Stimulated activated CD4-positive, alpha-beta T cell treated with anti-CD3 and anti-CD28 coated beads, TNF-alpha, amount 100 ng/mL, for 1 hour (primary cell): ENCODE measurements at places on chromosomes 2 and 18.

GRCh38 chr18:61553045-61553659 is 219.9 kb downstream of the CDH20 start:
- no peak for DNase-seq

DNA sequence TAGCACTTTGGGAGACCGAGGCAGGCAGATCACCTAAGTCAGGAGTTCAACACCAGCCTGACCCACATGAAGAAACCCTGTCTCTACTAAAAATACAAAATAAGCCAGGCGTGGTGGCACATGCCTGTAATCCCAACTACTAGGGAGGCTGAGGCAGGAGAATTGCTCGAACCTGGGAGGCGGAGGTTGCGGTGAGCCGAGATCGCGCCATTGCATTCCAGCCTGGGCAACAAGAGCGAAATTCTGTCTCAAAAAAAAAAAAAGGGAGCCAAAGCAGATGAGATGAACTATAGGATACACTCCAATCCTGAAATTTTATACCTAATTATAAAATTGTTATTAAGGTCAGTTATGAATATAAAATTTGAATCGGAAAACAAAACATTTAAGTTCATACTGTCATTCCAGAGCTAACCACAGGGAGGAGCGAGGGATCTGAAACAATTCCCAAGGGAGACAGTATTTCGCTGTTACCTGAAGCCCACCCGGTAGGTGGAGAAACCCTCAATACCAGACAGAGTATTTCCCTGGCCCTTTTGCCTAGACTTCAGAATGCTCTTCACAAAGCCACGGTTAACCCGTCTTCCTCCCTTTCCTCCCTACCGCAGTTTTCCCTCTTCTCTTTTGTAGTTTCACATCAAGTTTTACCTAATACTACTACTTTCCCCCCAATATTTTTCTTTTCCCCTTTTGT is 1.4 kb downstream of the PPM1G start:
- no peak for DNase-seq

GRCh38 chr2:158997037-158997790 is 28.8 kb downstream of the TANC1 start:
- DNase-seq = no peak

DNA sequence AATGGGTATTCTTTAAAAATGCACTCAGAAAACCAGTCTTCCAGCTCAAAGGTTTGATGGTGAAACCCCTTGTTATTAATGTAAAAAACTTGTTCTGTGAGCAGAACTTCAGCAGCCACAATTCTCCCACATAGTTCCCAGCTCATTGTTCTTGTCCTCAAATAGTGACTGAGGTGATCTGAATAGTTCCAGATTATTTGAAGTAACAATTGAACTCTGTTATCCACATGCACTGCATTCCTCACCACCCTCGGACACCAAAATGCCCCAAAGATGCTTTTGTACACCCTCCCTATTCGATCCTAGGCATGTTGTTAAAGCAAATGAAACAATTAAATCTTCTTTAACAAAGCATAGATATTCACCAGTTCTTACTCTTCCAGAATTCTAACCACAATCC is 2186.8 kb upstream of the CELF4 start:
- no peak for DNase-seq

- no peak for DNase-seq
Measured at GRCh38 chr2:64168756-64169155, 24.5 kb upstream of the PELI1 start.

DNA sequence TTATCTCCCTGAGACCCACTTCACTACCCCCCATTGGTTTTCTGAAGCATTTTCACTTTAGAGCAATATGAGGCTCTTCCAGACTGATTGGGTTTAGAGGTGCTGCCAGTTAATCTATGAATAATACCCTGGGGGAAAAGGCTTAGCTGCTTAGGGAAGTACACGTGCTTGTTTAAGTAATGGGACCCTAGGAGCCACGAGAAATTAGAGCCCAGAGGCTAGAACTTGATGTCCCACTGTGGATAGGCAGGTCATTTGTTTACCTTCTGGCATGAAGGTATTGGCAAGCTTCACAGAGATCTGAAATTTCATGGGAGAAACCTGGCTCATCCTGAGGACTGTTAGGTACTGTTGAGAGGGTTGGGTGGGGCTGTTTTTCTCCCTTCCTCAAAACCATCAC is 59.7 kb downstream of the CLIP4 start:
- no peak for DNase-seq

GRCh38 chr2:72828840-72829507 is 3.1 kb upstream of the EXOC6B start:
- no peak for DNase-seq

GRCh38 chr2:86313341-86313740 is 24.1 kb downstream of the REEP1 start:
- no peak for DNase-seq

DNA sequence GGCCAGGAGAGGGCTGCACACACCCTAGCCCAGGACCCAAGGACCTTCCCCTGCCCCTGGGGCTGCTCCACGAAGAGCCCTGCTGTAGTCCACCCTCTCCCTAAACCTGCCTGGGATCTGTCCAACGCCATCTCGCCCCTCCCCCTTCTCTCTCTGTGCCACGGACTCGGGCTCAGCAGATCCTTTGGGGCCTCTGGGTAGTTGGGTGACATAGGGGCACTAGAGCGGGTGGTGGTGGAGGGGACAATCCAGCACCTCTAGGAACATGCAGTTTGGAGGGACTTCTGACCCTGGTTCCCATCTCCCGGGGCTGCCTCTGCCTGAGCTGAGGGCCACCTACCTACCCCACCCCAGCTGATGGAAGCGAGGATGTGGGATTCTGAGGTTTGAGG is 7.3 kb upstream of the CRYBA2 start:
- DNase-seq = no peak

DNA sequence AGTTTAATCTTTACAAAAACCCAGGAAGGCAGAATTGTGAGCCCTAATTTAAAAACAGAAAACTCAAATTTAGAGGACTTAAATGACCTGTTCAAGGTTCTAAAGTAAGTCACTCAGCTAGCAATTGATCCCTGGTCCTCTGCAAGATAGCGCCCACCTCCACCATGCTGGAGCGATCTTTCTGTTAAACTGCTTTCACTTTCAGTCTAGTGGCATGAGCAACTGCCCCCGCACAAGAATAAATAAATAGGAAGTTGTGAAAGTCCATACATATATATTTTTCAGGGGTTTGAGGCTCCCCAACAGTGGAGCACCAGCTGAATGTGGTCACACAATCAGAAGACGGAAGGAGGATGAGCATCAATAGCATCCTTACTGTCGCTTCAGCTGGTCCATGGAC is 217.9 kb downstream of the NAPG start:
- no peak for DNase-seq

- DNase-seq = no peak
Measured at GRCh38 chr2:12032975-12033374, 286.5 kb downstream of the LPIN1 start.

GRCh38 chr2:219987830-219988229 is 360.4 kb downstream of the SLC4A3 start:
- DNase-seq = no peak

DNA sequence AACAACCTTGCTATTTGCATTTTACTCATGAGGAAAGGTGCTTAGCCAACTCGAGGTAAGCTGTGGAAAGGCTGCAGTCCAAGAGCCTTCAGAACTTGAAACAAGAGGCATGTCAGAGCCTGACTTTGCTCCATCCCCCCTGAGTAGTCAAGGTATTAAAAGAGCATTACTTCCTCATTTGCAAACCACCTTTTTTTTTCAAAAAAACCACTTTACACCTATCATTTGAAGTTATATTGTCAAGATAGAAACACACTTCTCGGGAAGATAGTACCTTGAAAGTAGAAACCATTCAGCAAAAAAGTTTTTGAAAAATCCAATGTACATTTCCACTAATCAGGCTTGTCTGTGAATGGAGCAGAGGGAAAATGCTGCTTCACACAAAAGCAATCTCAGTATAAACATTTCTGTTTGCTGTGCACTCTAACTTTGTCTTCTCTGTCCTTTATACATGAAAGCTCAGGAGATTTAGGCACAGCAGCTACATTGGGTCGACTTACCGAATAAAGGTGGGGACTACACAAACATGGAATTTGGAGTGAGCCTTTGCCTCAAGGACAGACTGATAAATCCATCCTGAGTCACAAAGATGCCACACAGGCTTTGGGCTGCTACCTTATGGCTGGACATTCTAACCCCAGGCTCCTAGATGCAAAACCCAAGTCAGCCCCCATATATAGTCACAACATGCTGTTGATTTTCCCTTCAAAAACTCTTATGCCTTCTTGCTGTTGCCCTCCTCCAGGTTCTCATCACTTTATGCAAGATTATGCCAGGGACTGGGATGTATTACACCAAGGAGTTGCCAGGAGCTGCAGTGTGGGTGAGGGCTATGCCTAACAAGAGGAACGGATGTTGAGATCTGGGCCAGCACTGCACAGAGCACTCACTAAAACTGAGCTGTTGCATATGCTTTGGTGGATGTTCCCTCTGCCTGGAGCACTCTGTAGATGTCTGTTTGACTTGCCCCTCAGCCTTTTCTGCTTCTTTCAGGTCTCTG is 41.4 kb upstream of the EML4 start:
- no peak for DNase-seq

DNA sequence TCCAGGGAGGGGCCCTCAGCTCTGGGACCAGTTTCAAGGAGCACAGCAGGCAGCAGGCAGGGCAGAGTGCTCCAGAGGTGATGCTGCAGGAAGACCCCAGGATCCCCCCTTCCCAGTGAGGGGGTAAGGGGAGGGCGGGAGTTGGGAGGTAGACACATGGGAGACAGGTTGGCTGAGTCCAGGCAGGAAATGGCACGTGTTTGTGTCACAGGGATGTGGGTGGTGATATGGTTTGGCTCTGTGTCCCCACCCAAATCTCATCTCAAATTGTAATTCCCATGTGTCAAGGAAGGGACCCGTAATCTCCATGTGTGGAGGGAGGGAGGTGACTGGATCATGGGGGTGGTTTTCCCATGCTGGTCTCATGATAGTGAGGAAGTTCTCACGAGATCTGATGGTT is 25.2 kb upstream of the OTOS start:
- DNase-seq = no peak

- DNase-seq = no peak
Measured at GRCh38 chr2:223735035-223735640, 102.2 kb downstream of the AP1S3 start.

- DNase-seq = no peak
Measured at GRCh38 chr2:171185941-171186340, 25.2 kb upstream of the TLK1 start.

DNA sequence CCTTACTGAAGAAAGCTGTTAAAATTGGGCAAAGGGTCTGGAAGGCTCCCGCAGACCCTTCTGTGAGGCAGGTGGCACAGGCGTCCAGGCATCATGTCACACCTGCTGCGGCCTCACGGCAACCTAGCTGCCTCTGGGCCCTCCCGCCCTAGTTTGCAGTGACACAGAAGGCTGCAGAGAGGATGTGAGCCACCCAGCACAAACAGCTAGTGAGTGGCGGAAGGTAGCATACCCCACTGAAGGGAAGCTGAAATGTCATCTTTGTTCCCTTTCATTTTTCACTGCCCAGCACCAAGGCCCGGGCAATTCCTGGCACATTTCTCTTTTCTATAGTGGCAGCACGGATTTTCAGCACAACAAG is 53.8 kb downstream of the TRAPPC12 start:
- DNase-seq = no peak

- DNase-seq = no peak
Measured at GRCh38 chr2:29245742-29246382, 130.6 kb downstream of the CLIP4 start.

DNA sequence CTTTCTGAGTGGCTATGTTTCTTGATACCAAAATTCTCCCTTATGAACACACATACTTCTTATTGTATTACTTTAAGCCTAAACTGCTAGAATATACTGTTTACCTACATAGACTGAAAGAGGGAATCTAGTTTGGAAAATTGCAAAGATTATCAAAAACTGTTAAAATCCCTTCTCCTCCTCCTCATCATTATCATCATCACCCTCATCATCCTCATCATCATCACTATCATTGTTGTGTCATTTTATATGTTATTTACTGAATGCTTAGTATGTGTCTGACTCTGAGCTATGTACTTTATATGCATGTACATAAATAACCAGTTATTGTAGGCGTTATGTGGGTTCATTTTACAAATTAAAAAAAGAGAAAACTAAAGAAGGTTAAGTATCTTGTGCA is 19.6 kb upstream of the LRP1B start:
- DNase-seq = no peak

GRCh38 chr2:144143294-144144151 is 376.4 kb downstream of the ZEB2 start:
- DNase-seq = no peak

DNA sequence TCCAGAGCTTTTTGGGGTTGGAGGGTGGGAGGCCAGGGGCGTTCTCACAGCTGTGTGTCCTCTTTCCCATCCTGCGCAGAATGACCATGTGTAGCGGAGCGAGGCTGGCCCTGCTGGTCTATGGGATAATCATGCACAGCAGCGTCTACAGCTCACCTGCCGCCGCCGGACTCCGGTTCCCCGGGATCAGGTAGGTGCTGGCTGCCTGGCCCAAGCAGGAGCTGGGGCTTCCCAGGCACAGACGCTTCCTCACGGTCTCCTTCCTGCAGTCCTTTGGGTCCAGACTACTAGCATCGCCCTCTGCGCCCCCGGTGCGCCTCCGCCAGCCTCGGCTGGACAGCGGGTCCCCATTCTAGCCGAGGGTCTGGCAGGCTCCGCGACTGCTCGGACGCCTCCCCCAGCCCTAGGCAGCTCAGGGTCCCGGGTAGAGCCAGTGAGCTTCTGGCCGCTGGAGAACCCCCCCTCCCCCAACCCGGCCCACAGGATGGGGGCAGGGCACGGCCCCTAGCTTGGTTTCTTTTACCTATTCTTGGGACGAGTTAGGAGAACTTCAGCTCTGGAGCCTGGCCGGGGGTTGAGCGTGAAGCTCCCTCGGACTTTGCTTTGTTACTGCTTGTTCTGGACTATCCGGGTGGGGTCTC is 756 bp downstream of the ADCYAP1 start:
- no peak for DNase-seq

GRCh38 chr2:98884658-98885057 is 51.4 kb downstream of the CRACDL start:
- DNase-seq = no peak

- DNase-seq = no peak
Measured at GRCh38 chr2:43028188-43028587, 198.2 kb downstream of the ZFP36L2 start.

DNA sequence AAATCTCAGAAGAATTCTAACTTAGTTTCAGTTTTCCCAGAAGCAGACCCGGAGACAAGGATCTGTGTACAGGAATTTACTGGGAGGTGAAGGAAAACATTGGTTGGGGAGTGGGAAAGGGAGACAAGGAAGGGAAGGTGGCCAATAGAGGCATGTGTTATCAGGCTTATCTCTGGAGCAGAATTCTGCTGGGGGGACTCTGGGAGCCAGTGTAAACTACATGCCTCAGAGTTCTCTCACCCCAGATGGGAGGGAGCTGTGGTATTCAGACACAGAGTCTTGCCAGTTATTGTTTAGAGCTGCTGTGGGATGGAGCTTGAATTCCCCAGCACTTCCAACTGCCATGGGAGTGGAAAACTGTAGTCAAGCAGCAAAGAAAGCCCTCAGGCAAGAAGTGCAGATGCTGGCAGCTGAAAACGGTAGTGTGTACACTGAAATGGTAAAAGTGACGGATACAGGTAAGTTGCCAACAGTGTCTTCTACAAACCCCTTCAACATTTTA is 19.0 kb downstream of the DNPEP start:
- no peak for DNase-seq

- DNase-seq = no peak
Measured at GRCh38 chr2:39731546-39731945, 47.5 kb downstream of the THUMPD2 start.
